ENCODE measurements at places on chromosomes 3 and 15. TPM values are rescaled to one million over a fixed set of nuclear protein-coding genes. Genes with fewer than 3 reads are reported as not detected.

MEIS2 gene
- 41.2 TPM for total RNA-seq

ZNF385D gene
- total RNA-seq: 0.96 TPM

NDUFB5 gene
- 140 TPM for total RNA-seq

NTRK3 gene
- total RNA-seq: 3.1 TPM

BOC gene
- 1.3 TPM for total RNA-seq

STRA6 gene
- total RNA-seq: 2.5 TPM

CSPG4 gene
- 70.7 TPM for total RNA-seq

RAB6B gene
- total RNA-seq: 0.19 TPM

CCDC39 gene
- not detected for total RNA-seq

HDAC11 gene
- total RNA-seq: 9.8 TPM

WDR48 gene
- total RNA-seq: 33.5 TPM

DAZL gene
- total RNA-seq: not detected

KCNMB3 gene
- 0.85 TPM for total RNA-seq

ACP3 gene
- under 0.01 TPM for total RNA-seq

All from regular cardiac myocyte (primary cell).